Adrenal gland (tissue), 19 donors: ENCODE measurements at places on chromosomes 2 and 18. TPM values are rescaled to one million over a fixed set of nuclear protein-coding genes. Genes with fewer than 3 reads are reported as not detected.

GRCh38 chr2:23354554-23354953, 30.4 kb upstream of the KLHL29 start:
- DNase-seq = no peak

The EPB41L3 gene
- total RNA-seq = 123 TPM

The NYAP2 gene
- 0.19 TPM for total RNA-seq

The CYBRD1 gene
- total RNA-seq = 233 TPM

The KIAA2012 gene
- total RNA-seq = not detected

DNA sequence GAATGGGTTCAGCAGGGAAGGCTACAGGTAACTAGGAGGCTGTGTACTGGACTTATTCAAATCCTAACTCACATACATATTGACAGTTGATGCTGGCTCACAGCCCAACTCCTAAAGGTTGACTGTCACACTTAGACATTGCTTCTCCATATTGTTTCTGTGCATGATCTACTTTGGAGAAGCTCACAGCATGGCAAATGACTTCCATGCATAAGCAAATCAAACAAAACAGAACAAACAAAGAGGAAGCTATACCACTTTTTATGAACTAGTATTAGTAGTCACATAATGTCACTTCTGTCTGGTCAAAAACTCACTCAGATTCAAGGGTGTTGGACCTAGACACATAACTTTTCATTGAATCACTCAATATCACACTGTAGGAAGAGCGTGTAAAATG, 43.8 kb upstream of the CDH19 start:
- DNase-seq = no peak
